ENCODE measurements at places on chromosomes 7 and 10.

DNA sequence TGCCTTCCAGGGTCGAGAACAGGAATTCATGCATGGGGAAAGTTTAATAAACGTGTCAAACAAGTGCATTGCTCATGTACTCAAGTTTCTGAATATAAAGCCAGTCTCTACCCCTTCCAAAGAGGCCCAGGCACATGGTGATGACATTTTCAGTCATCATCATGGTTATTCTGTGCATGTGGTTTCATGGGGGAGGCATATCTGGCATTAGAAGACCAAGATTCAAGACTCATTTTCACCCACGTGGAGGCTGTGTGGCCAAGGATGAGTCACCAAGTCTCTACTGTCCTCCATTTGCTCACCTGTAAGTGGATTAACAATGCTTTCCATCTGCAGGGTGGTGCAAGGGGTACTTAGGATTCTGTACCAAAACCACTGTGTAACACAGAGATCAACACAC is 34.0 kb upstream of the CNPY1 start:
- no peak for DNase-seq

GRCh38 chr10:86779220-86780017 is 23.0 kb downstream of the BMPR1A start:
- no peak for DNase-seq

DNA sequence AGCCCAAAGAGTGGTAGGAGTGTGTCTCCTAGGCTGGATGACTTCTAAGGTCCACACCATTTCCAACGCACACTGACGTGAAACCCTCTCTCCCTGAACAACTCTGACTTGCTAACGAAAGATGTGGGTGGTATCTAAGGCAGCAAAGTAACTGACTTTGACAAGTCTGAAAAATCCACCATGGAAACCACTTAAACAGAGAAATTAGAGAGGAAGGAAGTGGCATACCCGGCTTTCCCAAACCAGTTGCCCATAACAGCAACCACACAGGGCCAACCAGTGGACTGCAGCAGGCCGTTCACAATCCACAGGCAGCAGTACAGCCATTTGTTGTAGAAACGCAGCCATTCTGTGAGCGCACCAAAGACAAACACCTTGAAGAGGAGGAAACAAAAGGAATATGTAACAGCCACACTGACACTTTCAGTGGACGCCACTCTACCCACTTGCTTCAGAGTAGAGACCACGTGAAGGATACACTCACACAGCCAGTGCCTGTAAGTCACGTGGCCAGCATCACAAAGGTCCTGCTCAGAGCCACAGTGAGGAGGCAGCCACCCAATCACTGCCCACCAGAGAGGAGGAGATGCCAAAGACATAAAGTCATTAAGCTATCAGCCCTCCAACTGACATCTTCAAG is 39.8 kb downstream of the SLC37A3 start:
- DNase-seq = no peak

DNA sequence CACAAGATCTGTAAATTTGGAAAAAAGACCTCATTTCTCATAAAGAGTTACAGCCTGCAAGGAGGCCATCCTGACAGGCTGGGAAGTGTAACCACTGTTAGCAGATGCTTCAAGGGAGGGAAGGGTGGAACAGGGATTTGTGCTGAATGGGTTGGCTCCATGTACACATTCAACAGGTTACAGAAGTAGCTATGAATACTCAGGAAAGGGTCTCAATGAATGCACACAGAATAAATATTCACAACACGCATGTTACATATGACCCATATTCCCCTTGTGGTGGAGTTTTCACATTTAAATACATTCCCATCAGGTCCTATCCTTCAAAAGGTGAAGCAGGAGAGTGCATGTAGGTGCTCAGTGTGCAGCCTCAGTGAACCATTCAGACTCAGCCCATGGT is 316.4 kb upstream of the COBL start:
- no peak for DNase-seq

GRCh38 chr7:72249106-72249505 is 163.0 kb downstream of the CALN1 start:
- no peak for DNase-seq

- no peak for DNase-seq
Observed at GRCh38 chr10:127243490-127244272, 47.3 kb upstream of the INSYN2A start.
